GM10248 (cell line): ENCODE measurements at places on chromosomes 1 and 21.

DNA sequence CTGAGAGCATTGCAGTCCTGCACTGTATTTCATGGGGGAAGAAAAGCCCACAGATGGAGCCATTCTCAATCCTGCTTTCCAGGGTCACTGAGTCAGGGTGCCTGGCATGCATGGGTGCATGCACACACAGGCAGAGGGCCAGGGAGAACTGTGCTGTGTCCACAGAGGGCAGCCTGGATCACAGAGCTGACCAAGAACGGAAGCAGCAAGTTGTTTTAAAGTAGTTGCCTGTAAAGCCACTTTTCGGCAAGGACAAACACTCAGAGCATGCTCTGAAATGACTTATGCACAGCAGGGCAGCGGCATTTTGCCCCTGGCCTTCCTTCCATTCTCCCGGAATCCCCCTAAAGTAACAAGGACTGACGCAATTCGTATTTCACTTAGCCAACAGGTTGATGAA, 3.6 kb downstream of the ERG start:
- no peak for DNase-seq

DNA sequence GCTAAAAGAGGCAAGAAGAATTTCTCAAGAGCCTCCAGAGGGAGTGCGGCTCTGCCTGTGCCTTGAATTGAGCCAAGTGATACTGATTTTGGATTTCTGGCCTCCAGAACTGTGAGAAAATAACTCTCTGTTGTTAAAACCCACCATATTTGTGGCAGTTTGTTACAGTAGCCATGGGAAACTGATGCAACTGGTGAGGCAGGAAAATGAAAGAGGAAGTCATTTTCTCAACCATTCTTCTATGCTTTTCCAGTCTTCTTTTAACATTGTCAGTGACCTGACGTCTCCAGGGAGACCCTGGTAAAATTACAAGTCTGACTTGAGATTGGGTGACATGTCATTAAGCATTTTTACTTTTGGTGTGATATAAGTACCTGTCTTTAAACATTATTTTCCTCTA, 5.8 kb downstream of the OR6P1 start:
- no peak for DNase-seq

- no peak for DNase-seq
Measured at GRCh38 chr1:28789412-28789811, 22.6 kb upstream of the OPRD1 start.

DNA sequence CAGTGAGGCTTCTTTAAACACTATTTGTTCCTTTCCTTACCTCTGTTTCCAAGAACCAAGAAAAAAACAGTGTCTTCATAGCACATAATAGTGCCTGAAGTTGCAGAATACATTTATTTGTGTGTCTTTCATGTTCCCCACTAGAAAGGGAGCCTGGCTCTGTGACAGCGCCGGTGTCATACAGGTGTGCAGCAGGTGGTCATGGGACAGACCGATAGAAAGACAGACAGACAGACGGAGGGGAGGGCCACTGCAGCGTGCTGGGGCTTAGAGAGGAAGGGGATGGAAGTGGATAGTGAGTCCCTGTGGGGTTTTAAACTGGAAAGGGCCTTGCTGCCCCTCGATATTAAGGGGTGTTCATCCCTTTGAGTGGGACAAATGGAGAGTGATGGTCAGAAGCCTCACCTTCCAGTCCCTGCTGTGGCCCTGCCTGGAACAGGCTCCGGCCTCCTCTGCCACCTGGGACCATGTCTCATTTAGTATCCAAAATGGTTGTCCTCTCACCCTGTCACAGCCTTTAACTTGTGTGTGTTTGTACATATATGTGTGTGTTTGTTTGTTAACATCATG, 152.9 kb downstream of the PGBD5 start:
- no peak for DNase-seq

- DNase-seq = no peak
Measured at GRCh38 chr1:14980621-14981218, 172.8 kb upstream of the TMEM51 start.

- no peak for DNase-seq
Measured at GRCh38 chr1:189929501-189930099, 548.1 kb downstream of the BRINP3 start.

DNA sequence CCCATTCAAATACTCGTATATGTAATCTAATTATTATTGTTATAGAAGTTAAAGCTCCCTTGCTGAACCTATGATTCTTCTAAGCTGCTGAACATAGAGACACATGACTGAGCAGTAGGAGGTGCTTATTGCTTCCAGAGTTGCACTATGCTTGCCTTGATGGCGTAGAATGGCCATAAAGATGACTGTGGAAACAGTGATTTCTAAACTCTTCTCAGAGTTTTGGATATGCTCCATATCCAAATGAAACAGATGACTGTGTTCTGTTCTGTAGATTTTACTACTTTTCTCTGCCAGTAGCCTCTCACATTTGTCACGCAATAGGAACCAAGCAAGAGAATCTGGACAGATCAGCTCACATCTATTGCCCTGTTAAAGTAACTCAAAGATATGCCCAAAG, 88.1 kb upstream of the CACYBP start:
- no peak for DNase-seq

- no peak for DNase-seq
Measured at GRCh38 chr1:173423291-173423690, 53.8 kb upstream of the PRDX6 start.

DNA sequence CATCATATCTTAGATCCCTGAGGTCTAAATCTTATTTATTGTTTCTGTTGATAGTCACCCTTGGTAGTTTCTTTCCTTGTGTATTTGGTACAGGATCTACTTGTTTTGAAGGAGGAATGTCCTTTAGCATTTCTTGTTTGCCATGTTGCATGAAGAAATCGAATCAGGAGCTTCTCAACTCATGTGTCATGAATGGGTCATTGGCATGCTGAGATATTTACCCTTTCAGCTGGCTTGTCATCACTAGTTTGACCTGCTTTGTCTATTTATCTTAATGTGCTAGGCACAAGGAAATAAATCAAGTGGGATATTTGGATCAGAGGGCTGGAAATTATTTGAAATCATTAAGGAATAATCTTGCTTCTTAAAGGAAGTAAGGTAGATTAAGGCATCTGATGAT, 23.8 kb downstream of the THEM4 start:
- no peak for DNase-seq

GRCh38 chr1:156511644-156512043, 11.1 kb upstream of the MEF2D start:
- DNase-seq = no peak

DNA sequence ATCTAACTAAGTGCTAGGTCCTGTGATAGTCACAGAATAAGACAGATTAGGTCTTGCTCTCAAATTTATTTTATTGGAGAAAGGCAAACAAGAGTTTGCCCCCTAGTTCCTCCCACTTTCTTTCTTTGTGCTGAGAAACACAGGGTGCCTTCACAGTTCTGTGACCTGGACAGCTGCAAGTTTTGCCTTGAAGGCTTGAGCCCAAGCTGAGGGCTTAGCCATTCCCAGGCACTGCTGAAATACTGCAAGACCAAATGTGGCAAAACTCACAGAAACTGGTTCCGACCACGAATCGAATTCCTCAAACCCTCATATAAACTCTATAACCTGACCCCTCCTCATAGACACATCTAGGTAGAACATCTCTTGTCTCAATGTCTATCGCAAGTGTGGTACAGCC, 227.9 kb downstream of the RERE start:
- DNase-seq = no peak

DNA sequence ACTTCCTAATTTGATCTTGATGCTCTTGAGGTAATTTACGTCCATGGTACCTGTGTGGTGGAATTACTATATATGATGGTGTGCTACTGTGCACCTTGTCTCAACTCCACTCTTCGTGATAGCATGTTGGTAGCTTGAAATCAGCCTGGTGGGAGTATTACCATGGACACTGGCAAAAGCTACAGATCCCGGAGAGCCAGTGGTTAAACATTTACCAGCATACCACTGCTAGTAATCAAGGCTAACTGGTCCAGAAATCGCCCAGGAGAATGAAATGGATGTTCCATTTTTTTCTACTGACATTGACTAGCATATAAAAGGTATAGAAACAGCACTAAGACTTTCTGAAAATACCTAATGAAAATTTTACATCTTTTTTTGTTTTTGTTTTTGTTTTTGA, 30.6 kb downstream of the ELK4 start:
- DNase-seq = no peak

GRCh38 chr1:117017648-117018047, 16.1 kb downstream of the CD101 start:
- peak; percentile 24 for DNase-seq

- DNase-seq = no peak
Measured at GRCh38 chr1:114549137-114549536, 32.3 kb downstream of the BCAS2 start.

GRCh38 chr1:208577381-208577905, 333.3 kb upstream of the PLXNA2 start:
- no peak for DNase-seq

DNA sequence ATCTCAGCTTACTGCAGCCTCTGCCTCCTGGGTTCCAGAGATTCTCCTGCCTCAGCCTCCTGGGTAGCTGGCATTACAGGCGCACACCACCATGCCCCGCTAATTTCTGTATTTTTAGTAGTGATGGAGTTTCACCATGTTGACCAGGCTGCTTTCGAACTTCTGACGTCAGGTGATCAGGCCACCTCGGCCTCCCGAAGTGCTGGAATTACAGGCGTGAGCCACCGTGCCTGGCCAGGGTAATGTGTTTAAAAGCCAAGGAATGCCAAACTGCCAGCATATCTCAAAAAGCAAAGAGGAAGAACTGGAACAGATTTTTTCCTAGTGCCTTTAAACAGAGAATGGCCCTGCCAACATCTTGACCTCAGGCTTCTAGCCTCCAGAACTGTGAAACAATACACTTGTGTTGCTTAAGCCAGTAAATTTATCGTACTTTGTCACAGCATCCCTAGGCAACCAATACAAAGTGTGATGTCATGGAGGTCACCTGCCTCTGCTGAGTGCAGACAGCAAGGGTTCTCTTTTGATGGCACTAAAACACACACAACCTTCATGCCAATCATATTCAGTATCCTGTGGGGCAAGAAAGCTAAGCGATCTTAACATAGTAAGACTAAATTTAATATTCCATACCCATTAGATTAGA, 858.3 kb upstream of the TMPRSS15 start:
- no peak for DNase-seq

DNA sequence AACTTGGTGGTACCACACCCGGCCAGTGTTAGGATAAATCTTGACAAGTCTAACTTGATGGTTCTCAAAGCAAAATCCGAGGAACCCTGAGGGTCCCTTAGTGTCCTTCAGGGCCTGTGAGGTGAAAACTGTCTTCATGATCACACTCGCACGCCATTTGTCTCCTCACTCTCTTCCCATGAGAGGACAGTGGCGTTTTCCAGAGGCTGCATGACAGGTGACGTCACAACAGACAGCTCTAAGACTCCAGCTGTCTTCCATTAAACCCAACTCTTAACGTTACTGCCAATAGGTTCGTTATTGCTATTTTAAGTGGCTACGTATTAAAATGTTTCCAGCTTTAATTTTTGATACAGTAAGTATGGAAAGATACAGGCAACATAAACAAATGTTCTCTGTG, 13.8 kb downstream of the CFAP74 start:
- DNase-seq = no peak
